ENCODE measurements at places on chromosomes 2 and 18.

- no peak for DNase-seq
Measured at GRCh38 chr2:241769819-241770184, 6.8 kb upstream of the GAL3ST2 start.

DNA sequence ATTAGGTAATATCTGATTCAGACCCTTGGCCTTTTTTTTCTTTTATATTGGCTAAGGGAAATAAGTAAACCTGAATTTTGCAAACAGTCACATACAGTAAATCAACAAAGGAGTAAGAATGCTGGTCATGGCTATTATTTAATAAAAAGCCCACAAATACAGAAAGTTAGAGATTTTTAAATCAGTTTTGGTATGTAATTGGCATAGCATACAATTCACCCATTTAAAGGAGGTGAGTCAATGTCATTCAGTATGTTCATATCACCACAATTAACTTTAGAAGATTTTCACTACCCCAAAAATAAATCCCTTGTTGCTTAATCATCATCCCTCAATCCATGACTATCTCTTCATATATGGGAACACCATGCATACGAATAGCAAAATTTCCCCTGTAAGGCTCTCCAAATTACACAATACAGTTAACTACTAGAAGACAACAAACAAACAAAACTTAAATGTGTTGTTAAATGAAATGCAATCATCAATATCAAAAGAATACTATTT is 45.9 kb upstream of the NYAP2 start:
- no peak for DNase-seq

GRCh38 chr2:177251165-177251542 is 13.4 kb downstream of the NFE2L2 start:
- no peak for DNase-seq

DNA sequence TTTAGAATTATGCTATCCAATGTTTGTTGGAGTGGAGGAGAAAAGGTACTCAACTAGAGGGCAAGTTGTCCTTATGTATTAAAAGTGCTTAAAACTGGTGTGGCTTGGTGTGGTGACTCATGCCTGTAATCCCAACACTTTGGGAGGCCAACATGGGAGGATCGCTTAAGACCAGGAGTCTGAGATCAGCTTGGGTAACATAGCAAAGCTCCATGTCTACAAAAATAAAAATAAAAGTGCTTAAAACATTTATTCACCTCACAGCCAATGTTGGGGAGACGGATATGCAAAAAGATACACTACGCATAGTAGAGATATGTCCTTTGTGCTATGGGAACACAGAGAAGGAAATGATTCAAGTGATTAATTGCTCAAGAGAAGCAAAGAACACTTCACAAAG is 19.3 kb upstream of the TNFAIP6 start:
- DNase-seq: no peak

GRCh38 chr2:30612371-30612770 is 165.3 kb downstream of the LCLAT1 start:
- no peak for DNase-seq

- no peak for DNase-seq
Measured at GRCh38 chr2:222194669-222195068, 104.1 kb downstream of the PAX3 start.

GRCh38 chr18:32937066-32937465 is 164.2 kb upstream of the KLHL14 start:
- DNase-seq: peak; percentile 13

- DNase-seq: peak; percentile 28
Measured at GRCh38 chr2:26652361-26653041, 11.3 kb upstream of the CIB4 start.

DNA sequence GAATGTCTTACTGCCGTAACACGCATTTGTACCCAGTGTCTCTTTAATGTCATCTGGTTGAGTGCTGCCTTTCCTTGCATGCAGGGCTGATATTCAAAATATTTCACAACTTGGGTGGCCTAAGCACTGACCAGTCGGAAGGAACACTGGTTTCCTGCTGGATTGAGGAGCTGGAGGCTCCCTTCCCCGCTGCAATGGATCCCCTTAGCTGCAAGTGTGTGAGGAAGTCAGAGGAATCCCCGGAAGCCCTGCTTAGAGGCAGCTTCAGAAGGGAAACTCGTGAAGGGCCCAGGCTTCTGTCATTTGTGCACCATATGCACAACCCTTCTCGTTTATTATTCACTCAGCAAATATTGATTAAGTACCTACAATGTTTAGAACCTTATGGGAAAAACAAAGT is 33.2 kb upstream of the SP3 start:
- DNase-seq: no peak

- no peak for DNase-seq
Measured at GRCh38 chr18:24362757-24363156, 34.9 kb downstream of the OSBPL1A start.

DNA sequence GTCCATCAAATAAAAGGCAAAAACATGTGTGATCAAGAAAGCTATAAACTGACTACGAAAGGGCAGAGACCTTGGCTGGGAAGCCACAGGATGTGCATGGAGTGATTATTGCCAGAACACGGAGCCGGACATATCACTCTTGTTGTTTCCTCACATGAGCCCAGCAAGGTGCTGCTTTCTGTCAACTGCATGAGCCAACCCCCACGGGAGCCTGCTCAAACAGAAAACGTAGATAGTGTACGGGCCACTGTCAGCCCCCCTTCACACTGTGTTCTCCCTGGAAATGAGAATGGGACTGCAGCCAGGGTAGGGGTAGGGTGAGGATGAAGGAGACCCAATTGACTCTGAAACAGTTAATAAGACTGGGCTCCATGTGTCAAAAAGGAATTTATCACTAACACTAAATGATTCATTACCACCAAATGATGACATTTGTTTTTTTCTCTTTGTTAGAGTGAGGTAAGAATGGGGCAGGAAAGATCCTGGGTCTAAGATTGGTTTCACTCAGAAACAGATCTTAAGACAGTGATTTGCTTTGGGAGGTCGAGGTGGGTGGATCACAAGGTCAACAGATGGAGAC is 235.8 kb downstream of the MREG start:
- DNase-seq: no peak

DNA sequence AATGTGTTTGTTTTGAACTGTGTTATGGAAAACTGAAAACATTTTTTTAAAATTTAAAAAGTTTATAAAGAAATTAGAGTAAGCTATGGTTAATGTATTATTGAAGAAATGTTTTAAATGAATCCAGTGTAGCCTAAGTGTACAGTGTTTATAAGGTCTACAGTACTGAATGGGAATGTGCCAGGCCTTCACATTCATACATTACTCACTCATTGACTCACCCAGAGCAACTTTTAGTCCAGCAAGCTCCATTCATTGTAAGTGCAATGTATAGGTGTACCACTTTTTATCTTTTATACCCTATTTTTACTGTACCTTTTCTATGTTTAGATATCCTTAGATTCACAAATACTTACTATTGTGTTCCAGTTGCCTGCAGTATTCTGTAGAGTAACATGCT is 215.1 kb upstream of the THUMPD2 start:
- DNase-seq: no peak

DNA sequence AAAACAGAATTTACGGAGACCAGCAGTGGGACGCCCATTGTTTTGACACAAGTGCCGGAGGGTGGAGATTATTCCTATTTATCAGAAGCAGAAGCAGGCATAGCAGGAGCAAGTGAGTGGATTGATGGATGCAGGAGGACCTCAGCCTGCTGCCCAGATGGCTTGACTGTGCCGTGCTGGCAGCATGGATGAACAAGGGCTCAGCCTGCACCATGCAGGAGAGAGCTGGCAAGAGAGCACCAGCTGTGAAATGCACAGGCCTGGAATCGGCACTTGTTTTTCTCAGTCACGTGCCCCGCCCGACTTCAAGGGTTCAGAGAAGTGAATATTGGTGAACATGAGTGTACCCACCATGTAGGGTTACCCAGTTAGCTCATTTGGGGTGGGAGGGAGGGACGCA is 4.0 kb downstream of the IL1R2 start:
- DNase-seq: no peak

GRCh38 chr18:13610555-13611141 is 115.7 kb downstream of the FAM210A start:
- no peak for DNase-seq
